ENCODE measurements at places on chromosomes 7 and 10. TPM values are rescaled to one million over a fixed set of nuclear protein-coding genes. Genes with fewer than 3 reads are reported as not detected.

The WDR91 gene
- 6.6 TPM for total RNA-seq

The CLIP2 gene
- 11.8 TPM for total RNA-seq

The HMX3 gene
- total RNA-seq = 0.08 TPM

The CDC14C gene
- total RNA-seq = 0.03 TPM

The CYP2C8 gene
- total RNA-seq = not detected

The LRGUK gene
- total RNA-seq = 0.37 TPM

The GFRA1 gene
- 9.5 TPM for total RNA-seq

Measured in A549 treated with AZD2906 at 1 μM for 4 hours (cell line).